NCI-H1930 (cell line): ENCODE measurements at places on chromosomes 12 and 14.

- no peak for DNase-seq
Observed at GRCh38 chr14:92651106-92651757, 97.2 kb downstream of the LGMN start.

GRCh38 chr12:91057368-91058165, at the start of gene KERA:
KERA (minus strand) TSS chr12:91058024; CDS start chr12:91056281, 1,743 bp downstream.
- no peak for DNase-seq

GRCh38 chr12:4742416-4742970, 22.3 kb downstream of the GALNT8 start:
- no peak for DNase-seq

GRCh38 chr12:117686911-117687377, 281.8 kb downstream of the KSR2 start:
- DNase-seq = no peak

- no peak for DNase-seq
Observed at GRCh38 chr14:20799892-20800544, 2.6 kb downstream of the RNASE1 start.

GRCh38 chr12:92216092-92216491, 70.4 kb upstream of the BTG1 start:
- DNase-seq = no peak

DNA sequence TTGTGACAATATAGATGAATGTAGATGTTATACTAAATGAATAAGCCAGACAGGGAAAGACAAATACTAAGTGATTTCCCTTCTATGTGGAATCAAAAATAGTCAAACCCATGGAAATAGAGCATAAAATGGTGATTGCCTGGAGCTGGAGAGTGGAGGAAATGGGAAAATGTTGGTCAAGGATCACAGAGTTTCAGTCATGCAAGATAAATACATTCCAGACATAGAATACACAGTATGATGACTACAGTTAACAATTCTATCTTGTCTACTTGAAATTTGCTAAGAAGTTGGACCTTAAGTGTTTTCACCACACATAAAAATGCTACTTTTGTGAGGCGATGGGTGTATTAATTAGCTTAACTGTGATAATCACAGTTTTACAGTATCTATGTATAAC, 1182.7 kb downstream of the AACS start:
- no peak for DNase-seq
